Effector CD4-positive, alpha-beta T cell (primary cell): ENCODE measurements at places on chromosomes 1 and 21.

GRCh38 chr1:104073463-104073902 is 323.8 kb downstream of the AMY1C start:
- DNase-seq: no peak

DNA sequence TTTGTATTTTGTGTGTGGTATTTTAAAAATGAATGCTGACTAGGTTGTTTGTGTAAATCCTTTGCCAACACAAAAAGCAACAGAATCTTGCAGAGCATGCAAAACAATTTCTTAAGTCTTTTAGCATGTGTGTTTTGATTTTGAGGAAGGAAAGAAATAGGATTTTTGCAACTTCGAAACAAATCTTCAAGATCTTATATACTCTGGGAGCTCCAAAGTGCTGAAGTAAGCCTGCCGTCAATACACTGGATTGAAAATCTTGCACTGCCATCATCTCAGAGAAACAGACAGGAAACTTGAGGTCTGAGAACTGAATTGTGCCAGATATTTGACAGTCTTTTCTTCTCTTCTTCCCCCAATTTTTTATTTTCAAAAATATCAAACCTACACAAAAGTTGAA is 29.3 kb upstream of the DISP1 start:
- DNase-seq: no peak

DNA sequence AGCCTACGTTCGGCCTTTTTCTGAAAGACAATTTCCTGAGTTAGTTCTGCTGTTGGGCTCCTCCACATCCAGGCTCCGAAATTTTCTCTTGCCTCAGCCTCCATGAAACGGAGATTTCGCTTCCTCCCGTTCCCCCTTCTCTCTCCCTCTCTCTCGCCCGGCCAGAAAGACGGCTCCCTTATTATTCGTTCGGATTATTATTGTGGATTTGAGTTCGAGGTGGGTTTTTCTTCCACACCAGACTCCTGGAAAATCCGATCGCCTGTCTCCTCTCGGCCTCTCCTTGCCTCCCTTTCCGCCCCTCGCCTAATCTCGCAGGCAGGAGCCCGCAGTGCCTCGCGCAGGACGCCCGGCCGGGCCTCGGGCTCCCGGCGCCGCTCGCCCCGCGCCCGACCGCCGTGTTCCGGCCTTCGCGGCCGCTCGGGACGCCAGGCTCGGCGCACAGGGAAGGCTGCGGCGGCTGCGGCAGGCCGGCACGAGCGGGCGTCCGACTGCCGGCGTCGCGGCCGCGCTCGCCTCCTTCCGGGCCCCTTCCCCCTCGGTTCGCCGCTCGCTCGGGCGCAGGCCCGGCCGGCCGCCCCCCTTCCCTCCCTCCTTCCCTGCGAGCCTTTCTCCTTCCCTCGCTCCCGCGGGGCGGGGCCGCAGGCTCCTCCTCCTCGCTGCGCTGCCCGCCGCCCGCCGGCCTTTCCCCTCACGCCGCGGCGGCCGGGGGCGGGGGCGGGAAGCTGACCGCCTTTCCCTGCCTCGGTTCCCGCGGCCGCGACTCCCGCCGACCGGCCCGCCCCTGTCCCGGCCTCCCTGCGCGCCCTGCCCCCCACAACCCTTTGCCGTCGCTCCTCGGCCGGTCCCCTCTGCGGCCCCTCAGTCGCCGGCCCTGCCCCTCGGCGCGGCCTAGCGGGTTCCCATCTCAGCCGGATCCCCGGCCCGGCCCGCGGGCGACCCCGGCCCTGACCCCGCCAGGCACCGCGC is at the start of gene ARHGEF11:
TSS of gene ARHGEF11 (minus strand) at position 493 of the 969 bp plus-strand sequence. CDS start 1,412 bp downstream, outside the sequence.
- no peak for DNase-seq

DNA sequence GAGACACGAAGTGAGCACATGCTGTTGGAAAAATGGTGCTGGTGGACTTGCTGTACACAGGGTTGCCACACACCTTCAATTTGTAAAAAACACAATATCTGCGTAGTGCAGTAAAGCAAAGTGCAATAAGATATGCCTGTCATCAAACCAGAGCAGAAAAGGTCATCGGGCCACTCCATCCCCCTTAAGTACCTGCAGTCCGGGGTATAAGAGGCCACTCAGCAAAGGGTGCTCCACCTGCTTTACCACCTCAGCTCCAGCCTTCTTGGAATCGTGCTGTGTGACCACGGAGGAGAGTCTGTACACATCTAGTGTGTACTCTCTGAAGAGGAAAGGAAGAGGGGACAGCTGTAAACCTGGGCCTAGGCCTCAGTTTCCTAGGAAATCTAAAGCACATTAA is 10.9 kb downstream of the YARS1 start:
- no peak for DNase-seq
